ENCODE measurements at places on chromosomes 6 and 20.

- no peak for DNase-seq
Measured at GRCh38 chr20:13029687-13030375, 21.1 kb downstream of the SPTLC3 start.

DNA sequence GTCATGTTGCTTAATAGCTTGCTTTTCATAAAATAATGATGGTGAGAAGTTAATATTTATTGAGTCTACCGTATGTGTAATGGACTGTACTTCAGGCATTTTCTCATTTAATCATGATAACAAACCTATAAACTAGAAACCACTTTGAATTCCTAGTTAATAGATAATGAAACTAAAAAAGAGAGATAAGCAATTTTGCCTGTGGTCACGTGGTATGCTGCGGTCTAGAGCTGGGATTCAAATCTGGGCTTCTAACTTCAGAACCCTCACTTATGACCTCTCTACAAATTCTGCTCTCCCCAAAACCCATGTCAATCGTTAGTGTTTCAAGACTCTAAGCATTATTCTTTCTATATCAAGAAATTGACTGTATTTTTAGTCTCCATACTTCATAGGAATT, 700.7 kb downstream of the PRKN start:
- DNase-seq: no peak

GRCh38 chr6:135062735-135063134, 8.1 kb upstream of the HBS1L start:
- no peak for DNase-seq

- DNase-seq: no peak
Measured at GRCh38 chr20:58625585-58625984, 25.5 kb upstream of the STX16 start.

GRCh38 chr6:122207794-122208193, 191.7 kb upstream of the HSF2 start:
- no peak for DNase-seq

DNA sequence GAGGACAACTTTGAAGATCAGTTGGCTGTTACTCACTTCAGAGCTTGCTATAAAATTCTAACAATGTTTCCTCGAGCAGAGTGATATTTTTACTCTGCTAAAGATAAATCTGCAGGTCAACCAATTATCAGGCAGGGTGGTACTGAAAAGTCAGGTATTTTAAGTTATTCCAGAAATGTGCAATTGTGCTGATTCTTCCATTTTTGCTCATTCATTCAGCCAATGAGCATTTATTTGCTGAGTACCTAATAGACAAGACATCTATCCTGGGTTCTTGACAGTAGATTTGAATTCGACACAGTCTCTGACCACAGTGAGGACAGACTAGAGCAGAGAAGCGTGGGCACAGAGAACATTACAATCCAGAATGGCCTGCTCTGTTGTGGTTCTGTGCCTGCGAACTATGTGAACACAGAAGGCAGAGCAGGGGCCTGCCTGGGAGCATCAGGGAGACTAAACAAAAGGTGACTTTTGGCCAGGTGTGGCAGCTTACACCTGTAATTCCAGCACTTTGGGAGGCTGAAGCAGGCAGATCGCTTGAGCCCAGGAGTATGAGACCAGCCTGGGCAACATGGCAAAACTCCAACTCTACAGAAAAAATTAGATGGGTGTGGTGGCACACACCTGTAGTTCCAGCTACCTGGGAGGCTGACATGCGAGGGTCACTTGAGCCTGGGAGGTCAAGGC, 14.8 kb downstream of the TPMT start:
- DNase-seq: no peak

DNA sequence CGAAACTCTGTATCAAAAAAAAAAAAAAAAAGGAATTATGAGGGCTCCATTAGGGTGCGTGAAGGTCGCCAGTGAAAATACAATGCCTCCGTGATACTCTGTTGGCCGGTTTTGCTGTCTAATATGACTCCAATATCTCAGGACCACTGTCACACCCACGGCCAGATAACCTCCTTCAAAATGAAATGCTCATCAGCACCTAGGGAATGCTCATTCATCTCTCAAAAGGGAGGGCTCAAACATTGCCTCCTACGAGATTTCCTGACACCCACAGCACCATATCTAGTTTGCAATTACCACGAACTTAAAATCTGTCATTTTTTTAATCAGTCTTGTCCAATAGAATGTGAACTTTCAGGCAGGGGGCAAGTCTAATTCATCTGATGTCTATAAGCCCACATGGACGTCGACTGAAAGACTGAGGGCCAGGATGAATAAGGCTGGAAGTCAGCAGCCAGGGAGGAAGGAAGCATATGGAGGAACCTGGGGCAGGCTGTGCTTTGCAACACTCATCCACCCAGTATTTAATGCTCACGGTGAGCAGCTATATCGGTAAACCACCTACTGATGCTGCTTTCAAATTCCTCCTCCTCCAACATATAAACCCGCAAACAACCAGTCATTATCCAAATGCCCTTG, 42.8 kb downstream of the MAP3K5 start:
- no peak for DNase-seq

- DNase-seq: no peak
Measured at GRCh38 chr6:133764754-133765208, 124.1 kb upstream of the TCF21 start.

DNA sequence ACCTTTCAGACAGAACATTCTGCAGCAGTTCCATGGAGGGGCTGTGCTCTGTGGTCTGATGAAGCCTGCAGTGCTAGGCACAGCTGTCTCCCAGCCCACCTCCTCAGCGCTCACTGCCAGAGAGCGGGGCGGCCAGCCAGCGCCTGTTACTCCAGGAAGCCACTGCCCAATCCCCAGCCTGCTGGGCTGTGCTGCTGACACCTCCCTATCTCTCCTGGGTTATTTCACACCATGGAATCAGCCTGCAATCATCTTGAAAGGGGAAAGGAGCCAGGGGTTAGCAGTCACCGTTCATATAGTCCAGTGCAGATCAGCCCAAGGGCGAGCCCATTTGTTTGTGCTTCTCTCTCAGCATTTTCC, 46.3 kb upstream of the NHSL1 start:
- DNase-seq: no peak

DNA sequence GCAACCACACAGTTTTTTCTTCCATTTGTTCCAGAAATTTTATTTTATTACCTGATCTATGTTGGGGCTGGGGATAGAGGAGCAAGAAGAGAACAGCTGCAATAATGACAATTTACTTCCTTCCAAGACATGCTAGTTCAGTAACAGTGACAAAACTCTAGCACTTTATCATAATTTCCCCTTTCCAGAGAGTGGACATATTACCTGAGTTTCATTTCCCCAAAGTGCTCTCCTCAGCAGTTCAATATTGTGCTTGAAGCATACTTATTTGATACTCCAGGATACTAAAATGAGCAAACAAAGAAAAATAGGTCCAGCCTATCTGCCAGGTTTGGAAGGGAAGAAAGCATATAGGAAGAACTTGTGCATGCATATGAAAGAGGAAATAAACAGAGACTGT, 157.7 kb downstream of the ID4 start:
- no peak for DNase-seq

DNA sequence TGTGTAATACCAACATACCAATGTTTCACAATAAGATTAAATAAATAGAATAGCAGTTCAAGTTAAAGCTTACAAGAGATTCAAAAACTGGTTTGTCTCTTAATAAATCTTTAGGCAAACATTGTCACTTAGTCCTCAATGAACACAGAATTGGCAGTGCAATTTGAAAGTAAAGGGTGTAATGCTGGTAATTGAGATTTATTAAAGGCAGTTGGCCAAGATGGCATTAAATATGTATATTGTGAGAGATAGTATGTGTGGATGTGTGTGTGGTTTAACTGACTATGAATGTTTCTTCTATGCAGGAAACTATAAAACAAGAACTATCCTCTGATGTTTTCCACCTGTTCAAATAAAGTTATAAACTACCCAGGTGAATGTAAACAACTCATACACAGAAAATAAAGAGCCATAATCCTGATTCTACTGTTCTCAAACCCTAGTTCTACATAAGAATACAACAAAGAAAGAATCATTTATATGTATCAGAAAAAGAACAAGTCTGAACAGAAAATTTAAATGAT, 267.9 kb upstream of the PTCHD4 start:
- no peak for DNase-seq

- DNase-seq: no peak
Measured at GRCh38 chr6:30800871-30801270, 56.5 kb upstream of the IER3 start.

DNA sequence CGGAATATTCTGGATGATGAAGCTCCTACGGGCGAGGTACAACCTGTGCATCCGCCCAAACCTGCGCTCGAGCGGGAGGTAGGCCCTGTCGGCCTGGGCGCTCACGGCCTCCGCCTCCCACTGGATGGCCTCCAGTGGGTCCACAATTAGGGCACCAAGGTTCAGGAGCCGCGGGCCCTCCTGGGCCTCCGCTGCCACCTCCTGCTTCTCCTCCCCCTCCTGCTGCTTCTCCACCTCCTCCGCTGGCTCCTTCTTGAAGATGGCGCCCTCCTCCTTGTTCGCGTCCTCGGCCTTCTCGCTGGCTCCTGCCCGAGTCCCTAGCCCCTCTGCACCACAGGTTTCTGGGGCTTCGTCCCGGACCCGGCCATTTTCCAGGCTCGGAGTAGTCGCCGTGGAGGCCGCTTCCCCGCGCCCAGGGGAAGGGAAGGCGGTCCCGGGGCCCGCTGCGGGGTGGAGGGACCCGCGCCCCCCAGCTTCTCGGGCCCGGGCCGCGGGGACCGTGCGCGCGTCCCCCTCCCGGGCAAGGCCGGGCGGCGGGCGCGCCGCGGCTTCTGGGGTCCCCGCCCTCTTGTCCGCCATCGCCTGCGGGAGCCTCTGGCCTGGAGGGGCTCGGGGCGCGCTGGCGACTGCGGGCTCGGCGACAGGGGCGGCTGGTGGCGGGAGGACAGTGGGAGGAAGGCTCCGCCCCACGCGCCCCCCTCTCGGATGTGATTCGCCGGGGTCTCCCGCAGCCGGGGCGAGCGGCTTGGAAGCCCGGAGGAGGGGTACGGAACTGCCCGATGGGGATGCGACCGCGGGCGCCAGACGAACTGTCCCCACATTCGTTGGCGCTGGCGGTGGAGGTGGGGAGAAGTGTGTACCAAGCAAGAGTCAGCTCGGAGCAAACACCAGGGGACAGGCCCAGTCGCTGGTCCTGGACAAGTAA, 17.6 kb downstream of the PLAGL2 start:
- peak; percentile 37 for DNase-seq

DNA sequence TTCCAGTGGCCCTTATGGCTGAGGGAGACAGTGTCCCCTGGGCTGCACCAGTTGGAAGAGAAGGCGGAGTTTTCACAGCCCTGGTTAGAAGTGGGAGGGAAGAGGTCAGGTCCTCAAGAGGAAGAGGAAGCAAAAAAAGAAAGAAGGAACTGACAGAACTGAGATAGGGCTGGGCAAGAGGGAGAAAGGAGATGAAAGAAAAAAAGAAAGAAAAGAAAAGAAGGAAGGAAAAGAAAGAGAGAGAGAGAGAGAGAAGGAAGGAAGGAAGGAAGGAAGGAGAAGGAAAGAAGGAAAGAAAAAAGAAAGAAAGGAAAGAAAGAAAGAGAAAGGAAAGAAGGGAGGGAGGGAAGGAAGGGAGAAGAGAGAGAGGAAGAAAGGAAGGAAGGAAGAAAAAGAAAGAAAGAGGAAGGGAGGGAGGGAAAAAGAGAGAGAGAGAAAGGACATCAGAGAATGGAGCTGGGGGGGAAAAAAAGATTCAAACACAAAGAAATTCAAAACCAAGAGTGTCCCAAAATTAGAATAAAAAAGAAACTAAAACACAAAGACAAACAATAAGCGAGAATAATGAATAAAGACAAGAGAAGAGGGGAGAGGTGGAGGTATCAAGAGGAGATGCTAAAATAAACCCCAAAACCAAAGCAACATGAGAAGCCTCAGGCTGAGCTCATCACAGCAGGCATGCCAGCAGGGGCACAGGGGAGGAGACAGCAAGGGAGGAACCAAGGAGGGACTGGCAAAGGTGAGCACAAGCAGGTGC, 5.3 kb upstream of the FUCA2 start:
- no peak for DNase-seq

DNA sequence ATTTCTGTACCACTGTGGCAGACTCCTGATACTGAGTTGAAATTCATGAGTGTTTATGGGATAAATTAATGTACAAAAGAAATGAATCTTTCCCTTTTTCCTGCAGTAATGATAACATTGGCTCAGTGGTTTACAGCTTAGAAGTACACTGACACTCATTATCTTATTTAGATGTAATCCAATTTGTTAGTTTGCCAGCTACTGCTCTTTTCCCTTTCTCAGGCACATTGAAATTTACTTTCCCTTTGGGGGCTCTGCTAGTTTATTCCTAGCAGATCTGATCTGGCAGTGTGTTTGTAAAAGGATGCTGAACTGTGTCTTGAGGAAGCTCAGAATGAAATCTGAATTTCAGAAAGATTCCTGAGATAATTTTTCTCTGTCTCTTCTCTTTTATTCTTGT, 3.0 kb downstream of the CEP250 start:
- no peak for DNase-seq

DNA sequence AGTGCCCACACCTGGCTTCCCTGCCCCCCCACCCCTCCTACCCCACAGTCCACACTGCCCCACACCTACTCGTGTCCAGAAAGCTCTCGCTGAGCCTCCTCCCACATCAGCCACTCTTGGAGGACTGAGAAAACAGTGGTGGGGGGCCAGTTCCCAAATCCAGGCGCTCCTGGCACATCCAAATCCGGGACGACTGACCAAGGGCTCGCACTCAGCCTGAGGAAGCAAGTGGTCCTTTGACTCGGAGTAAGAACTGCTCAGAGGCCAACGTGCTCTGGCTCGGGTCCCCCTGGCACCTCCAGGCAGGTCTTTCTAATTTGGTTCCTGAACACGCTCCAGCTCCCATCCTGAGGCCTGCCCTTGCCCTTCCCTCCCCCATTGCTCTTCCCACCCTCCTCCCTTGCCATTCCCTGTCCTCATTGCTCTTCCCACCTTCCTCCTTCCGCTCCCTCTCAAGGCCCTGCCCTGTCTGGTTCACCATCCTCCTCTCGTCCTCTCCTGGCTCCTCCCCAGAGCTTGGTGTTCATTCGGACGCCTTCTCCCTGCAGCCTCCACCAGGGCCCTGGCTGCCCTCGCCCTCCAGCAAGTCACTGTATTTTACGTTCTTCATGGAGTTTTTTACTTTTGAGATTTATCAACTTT, 83.6 kb downstream of the THBS2 start:
- no peak for DNase-seq

DNA sequence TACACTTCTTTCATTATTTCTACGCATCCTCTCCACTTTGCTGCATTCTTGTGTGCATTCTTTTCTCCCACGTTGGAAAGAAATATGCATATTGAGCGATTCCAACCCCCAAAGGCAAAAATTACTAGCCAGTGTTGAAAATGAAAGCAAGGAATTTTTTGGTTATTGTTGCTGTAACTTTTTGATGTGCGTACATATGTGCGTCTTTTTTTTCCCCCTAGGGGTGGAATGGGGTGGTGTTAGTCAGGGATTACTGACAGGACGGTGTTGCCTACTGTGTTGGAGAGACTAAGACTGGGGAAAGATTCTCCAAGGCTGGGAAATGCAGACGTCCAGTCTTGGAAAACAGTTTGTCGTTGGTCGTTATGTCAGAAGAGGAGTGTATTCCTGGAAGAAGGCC, 44.2 kb upstream of the ESR1 start:
- DNase-seq: no peak

- no peak for DNase-seq
Measured at GRCh38 chr6:110799189-110799588, 16.1 kb downstream of the CDK19 start.

GRCh38 chr6:1526398-1527072, 83.2 kb upstream of the FOXC1 start:
- no peak for DNase-seq
